NCI-H2029 (cell line): ENCODE measurements at places on chromosomes 11 and 22.

DNA sequence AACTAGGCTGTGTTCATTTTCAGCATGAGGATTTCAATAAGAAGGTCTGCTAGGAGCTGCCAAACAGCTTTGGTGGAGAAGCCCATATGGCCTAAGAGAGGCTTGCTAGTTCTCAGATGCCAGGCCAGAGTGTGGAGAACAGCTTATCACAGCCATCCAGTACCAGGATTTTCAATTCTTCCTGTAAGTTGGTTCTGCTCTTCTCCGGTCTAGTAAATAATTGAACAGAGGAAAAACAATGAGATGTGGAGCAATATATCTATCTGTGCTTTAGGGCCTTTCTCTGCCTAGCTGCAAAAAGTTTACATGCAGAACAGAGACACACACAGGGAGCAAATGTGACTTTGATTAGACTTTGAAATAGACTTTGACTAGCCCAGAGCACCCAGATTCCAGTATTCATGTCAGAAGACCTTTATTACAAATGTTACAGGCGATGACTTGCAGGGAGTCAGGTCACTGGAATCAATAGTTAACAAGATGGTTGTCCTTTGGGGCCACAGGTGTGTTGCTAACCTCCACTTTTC lies 19.8 kb upstream of the PPP2R1B start:
- DNase-seq = no peak

- DNase-seq = no peak
Measured at GRCh38 chr11:24391167-24391566, 105.7 kb upstream of the LUZP2 start.

- DNase-seq = no peak
Measured at GRCh38 chr11:7057641-7058040, 31.2 kb upstream of the RBMXL2 start.

GRCh38 chr11:26676641-26677040 lies 45.2 kb downstream of the SLC5A12 start:
- no peak for DNase-seq

DNA sequence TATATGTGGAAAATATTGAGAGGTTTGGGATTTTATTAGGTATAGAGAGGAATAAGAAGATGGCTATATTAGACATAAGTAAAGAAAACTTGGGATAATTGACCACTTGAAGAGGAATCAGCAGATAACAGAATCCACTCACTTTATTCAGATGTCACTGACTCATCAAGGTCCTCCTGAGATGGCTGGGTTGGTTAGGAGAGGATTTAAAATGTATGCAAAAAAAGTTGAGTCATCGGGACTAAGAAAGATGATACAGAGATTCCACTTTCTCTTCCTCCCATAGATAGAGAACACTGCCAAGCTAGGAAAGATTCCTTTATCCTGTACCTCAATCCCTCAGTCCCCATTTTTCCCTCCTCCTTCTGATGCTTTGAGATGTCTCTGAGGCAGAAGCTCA lies at the start of gene OR6A2:
TSS of gene OR6A2 (minus strand) at position 288 of the 400 bp plus-strand sequence. CDS start 3,981 bp downstream, outside the sequence.
- DNase-seq = no peak

- no peak for DNase-seq
Measured at GRCh38 chr11:95318498-95318897, 87.5 kb upstream of the SESN3 start.

GRCh38 chr11:67267188-67268080 lies 1.2 kb downstream of the GRK2 start:
- peak; percentile 51 for DNase-seq

- DNase-seq = peak; percentile 89
Measured at GRCh38 chr11:2474059-2474901, 29.5 kb downstream of the KCNQ1 start.

- DNase-seq = no peak
Measured at GRCh38 chr11:2131371-2132236, 7.6 kb downstream of the IGF2 start.

GRCh38 chr11:71372693-71373657 lies 75.2 kb downstream of the DHCR7 start:
- no peak for DNase-seq

DNA sequence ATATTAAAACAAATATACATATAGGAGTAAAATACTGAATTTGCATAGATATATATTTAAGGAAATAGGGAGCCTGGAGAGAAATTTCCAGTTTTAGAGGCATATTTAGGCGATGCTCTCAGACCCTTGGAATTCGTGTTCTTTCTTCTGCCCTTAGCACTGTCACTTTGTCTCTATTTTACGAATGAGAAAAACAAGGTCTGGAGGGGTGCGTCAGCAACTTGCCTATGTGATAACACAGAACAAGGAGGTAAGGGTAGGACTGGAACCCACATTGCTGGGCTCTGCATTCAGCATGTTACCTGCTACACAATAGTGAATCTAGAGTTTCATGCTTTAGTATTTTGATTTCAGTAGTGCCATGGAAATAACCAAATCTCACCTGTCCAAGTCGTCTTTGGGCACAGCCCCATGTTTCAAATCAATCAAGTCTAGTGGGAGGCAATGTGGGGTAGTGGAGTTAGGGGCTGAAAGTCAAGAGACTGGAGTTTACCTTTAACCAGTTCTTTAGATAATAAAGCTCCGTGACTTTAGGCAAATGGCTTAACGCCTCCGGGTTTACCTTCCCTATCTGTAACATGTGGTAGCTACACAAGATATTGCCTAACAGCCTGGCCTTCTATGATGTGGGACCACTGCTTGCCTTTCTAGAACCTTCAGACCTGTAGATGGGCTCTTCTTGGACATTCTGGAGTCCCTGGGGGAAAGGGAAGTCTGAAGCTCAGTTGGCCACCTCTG lies 44.8 kb upstream of the AMPD3 start:
- no peak for DNase-seq

DNA sequence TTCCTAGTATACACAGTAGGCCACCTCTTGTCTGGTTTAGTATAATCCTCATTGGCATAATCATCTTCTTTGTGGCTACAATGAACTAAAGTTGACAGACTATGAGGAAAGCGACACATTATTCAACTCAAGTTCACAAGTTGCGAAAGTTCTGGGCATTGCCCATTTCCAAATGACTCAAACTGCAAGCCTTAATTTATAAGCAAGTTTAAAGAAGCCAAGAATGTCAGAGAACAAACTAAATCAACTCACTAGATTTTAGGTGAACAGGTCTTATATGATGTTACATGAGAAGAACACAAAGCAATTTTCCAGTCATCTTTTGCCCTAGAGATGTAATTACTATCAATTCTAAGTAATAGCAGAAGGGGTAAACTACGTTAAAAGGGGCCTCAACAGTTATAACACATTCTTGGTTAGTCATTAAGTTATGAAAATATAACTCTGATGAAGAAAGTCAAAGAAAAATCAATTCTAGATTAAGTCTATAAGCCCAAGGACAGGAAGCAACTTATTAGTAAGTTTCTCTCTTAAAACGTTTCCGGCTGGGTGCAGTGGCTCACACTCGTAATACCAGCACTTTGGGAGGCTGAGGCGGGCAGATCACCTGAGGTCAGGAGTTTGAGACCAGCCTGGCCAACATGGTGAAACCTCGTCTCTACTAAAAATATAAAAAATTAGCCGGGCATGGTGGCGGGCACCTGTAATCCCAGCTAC lies 21.5 kb downstream of the PICALM start:
- no peak for DNase-seq

GRCh38 chr11:77117492-77117891 lies 10.6 kb upstream of the MYO7A start:
- no peak for DNase-seq

DNA sequence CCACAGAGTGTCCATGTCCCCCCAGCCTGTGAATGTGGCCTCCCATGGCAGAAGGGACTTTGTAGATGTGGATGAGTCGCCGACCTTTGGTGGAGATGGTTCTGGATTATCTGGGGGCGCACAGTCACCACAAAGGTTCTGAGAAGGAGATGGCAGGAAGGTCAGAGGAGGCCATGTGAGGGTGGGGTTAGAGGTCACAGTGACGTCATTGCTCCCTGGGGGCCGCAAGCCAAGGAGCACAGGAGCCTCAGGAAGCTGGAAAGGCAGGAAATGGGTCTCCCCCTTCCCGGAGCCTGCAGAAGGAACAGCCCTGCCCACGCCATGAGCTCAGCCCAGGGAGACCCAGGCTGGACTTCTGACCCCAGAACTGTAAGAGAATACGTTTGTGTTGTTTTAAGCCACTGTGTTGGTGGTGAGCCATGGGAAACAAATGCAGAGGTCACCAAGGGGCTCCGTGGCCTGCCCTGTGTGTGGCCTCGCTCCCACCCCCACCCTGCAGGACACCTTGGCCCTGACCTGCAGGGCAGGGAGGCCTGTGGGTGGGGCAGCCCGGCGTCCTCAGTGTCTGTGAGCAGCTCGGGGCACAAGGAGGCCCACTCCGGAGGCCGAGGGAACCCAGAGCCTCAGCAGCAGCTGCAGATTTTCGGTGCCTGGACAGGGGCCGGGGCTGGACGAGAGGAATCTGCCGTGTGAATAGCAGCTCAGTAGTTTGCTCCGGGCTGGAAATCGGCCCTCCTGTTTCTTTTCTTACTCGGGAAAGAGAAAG lies 32.1 kb downstream of the GRAMD4 start:
- DNase-seq = no peak

- no peak for DNase-seq
Measured at GRCh38 chr11:98069861-98070260, 950.9 kb upstream of the CNTN5 start.

GRCh38 chr11:59216641-59217564 lies 4.2 kb upstream of the MPEG1 start:
- no peak for DNase-seq

DNA sequence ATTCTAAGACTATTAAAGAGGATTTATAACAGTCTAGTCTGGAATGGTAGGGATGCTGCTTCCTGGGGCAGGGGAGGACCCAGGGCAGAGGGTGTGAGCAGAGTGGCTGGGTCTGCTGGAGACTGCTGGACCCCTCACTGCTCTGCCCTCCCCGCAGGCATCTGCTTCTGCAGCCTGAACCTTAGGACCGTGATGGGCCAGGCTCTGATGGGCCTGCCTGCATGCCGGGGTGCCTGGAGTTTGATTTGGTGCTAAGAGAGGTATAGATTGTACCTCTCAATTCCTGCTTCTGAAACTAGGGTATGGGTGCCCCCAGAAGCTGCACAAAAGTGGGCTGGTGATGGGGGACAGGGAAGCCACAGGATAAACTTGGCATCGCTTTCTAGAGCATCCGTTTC lies 54.9 kb downstream of the CD82 start:
- no peak for DNase-seq

- DNase-seq = no peak
Measured at GRCh38 chr11:61830237-61831105, 2.4 kb downstream of the FADS2 start.

GRCh38 chr11:6618117-6619003 lies 862 bp downstream of the TPP1 start:
- no peak for DNase-seq

DNA sequence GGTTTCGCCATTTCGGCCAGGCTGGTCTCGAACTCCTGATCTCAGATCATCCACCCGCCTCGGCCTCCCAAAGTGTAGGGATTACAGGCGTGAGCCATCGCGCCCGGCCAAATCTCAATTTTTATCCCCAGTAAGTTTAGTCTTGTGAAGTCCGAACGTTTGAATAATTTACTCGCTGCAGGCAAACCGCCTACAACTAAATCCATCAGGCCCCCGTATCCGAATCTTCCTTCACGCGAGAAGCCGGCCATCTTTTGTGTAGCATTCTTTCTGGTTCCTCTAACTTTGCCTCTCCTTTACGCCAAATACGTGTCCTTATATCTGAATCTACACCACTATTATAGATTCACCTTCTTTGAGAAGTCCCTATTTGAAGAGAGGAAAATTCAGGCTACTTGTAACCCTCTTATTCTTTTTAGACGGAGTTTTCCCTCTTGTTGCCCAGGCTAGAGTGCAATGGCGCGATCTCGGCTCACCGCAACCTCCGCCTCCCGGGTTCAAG lies 581 bp upstream of the EIF3L start:
- no peak for DNase-seq

- DNase-seq = no peak
Measured at GRCh38 chr11:33915526-33915925, 23.6 kb upstream of the LMO2 start.

DNA sequence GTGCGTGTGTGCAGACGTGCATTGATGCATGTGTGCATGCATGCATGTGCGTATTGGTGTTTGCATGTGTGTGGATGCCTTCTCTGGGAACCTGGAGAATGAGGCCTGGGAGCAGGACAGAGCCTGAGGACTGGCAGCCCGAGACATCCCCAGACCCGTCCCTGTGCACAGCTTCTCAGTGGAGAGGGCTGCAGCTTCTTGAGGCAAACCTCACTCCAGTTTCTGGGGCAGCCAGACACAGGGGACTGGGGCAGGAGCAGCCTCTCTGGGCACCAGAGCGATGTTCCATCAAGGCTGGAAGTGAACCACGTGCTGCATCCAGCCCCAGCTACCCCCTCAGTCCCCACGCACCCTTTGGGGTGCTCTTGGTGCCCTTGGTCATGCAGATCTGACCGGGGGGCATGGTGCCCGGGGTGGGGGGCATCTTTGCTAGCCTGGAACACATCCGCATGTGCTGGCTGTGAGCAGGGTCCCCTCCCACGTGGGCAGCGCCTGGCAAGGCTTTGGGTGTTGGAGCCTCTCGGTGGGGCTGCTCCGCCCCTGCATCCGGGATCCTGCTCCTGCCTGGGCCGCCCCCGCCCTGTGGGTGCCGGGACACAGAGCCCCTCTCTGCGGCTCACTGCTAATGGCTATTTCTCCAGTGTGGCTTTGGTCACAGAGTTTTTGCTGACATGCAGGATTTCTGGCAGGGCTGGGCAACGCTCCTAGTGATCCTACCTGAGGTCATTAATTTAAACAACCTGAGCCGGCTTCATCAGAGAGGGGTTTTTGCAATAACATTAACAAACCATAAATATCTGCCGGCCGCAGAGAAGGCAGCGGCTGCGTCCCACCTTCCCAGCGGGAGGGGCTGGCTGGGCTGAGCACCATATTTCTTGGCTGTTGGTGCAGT lies 434.7 kb downstream of the TBC1D22A start:
- DNase-seq = no peak

DNA sequence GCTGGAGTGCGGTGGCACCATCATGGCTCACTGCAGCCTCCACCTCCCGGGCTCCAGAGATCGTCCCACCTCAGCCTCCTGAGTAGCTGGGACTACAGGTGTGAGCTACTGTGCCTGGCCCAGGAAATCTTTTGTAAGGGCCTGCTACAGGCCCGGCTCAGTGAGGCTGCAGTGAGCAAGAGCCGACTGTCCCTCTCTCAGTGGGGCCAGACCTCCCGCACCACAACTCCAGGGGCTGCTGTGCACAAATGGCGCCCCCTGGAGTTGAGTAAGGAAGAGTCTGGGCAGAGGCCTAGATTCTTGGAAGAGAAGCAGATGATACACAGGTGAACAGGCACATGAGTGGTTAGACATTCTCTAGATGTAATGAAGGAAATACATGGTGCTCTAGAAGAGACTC lies 7.0 kb downstream of the SERHL2 start:
- DNase-seq = no peak

DNA sequence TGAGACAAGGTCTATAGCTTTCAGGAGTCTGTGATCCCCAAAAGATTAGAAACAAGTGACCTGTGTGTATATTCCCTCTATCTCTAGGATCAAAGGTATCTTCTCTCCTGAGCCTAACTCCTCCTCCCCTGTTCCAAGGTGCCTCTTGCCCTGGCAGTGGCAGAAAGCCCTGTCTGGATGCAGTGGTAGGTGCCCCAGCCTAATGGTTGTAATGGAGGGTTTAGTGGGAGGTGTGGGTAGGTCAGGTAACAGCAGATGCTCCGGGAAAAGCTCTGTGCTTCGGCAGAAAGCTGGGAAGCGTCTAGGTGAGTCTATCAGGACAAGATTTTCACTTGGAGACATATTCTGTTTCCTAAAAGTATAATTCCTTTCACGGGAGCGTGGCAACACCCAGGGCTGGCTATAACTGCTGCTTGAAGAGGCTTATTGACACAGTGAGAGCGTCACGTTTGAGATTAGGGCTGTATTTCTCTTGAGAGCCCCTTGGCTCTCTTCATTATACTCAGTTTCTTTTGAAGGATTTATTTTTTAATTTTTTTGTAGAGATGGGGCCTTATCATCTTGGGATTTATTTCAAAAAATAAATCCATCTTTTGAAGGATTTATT lies 49.5 kb downstream of the PRR5L start:
- no peak for DNase-seq
